ENCODE measurements at places on chromosomes 1 and 21.

DNA sequence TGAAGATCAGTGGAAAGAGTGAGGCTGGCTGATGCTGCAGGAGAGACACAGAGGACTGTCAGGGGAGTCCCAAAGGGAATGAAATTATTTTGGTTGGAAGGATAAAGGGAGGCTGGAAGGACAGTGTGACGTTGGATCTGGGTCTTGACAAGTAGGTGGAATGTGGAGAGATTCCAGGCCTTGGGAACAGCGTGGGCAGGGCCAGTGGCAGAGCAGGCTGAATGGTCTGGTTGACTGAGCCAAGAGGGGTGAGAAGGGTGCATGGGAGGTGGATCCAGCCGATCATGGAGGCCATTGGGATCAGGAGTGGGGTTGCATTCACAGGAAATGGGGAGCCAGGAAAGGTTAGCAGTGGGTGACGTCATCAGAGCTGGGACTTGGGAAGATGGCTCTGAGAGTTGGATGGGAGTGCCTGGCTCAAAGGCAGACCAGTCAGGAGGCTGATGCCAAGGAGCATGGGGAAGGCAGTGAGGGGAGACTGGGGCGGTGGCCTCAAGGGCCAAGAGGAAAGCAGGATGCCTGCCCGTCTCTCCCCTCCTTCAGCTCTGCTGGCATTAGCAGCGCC is 146.2 kb upstream of the VAMP3 start:
- no peak for DNase-seq

DNA sequence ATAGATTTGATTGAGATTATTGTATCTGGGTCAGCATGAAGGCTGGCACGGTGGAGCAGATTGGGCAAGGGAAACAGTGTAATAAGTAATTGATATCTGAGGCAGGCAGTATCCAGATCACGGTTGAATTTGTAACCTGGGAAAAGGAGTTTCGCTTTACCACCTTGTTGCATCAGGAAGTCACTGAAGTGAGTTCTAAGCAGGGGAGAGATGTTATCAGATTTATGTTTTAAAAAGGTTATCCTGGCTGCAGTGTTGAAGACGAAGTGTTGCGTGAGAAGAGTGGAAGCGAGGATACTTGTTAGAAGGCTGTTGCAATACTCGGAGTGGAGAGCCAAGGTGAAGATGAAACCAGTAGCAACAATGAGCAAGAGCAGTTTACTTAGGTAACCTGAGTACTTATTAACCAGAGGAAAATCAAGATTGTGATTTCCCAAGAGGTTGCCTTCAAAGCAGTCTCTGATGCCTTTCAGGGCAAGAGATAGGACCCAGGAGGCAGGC is 77.8 kb downstream of the LHX9 start:
- no peak for DNase-seq

GRCh38 chr1:230760360-230760827 is 13.2 kb downstream of the CAPN9 start:
- no peak for DNase-seq

DNA sequence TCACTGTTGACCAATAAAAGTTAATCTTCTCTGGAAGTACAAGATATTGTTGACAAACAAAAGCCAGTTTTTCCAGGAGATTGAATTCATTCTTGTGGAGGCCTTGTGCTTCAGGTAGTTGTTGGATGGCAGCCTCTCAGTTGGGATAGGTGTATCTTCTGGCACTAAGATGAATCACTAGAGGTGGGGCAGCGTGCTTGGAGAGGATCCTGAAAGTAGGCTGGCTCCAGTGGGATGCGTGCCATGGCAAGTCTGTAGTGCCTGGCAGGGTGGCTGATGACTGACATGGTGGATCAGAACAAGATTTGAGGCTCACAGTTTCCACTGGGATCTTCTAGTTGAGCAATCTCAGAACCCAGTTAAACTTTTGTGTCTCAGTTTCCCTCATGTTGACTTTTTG is 2.4 kb downstream of the VPS13D start:
- no peak for DNase-seq

DNA sequence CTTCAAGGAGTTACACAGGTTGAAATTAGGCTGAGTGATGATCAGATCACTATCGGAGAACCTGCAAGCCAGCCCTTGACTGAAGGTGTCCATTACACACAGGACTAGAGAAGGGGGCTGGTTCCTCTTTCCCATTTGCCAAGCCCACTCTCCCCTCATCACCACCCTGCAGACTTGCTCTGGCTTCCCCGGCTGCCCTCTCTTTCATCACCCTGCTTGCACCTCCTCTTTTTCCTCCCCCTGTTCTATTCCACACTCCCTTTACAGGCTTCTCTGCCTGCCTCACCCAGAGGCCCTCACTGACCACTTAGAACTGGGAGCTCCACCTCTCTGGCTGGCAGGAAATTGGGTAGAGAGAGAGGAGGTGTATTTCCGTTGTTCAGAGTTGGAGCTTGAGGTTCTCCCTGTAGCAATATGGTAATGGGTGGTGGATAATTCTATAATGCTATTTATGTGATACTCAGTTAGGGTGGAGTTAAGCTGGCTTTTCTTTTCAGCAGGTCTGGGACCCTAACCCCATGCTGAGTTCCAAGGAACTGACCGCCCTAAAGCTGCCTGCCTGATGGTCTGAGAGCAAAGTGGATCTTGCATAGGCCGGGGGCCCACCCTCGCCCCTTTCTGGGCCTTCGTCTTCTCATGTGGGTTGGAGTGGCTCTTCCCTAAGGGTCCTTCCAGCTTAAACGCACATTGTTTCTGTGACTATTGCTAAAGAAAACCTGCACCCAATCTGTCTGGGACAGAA is 111.8 kb upstream of the ADAR start:
- no peak for DNase-seq

DNA sequence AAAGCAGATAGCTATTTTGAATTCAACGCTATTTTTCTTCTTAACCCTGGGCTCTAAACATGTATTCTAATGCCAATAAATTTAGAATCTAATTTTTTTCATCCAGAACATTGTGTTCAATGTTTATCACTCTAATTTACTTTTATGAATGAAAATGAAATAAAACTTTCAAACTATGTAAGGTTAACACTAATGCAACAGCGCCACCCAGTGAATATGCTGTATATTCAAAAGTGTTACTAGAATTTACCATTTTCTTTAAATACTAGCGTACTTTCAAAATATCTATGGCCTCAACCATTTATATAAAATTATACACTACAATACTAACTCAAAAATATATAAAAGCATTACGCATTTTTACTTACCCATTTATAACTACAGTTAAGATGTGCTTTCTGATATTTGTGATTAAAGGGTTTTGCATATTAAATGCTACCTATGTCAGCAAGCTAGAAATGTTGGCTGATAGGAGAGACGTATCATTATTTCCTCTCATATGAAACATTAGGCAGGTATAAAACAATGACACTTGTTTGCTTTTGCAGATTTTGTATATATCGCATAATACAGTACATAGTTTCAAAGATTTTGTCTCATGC is 5.9 kb upstream of the NUF2 start:
- DNase-seq: no peak

DNA sequence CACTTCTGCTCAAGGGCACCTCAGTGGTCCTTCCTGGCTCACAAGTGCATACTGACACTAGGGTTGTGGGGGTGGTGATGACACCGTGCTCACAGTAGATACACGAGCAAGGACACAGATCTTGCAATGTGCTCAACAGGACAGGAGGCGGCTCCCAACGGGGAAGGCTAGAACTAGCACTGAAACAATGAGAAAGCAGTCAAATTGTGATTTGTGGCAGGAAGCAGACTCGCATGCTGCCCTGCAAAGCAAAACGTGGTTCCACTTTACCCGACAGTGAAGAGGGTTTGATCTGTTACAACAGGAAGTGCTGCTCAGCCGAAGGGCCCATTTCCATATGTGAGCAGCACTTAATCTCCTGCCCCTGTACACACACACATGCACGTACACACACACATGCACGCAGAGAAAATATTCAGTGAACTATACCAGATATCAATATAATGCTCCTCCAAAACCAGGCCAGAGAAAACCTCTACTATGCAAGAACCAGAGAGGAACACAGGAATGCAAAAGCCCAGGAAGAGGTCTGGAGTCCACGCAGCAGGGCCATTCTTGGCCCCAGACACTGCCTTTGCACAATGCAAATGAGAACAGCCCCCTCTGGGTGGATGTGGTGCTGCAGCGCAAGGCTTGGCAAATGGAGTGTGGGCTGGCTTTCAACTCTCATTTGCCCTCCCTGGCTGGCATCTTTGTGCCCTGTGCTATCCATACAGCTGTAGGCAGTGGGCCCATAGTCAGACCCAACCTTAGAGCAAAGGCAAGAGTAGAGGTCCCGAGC is 47.1 kb downstream of the KANK4 start:
- no peak for DNase-seq

GRCh38 chr1:201640624-201641023 is 101.7 kb downstream of the NAV1 start:
- no peak for DNase-seq

GRCh38 chr21:33058957-33059356 is 11.0 kb upstream of the OLIG1 start:
- DNase-seq: no peak

GRCh38 chr1:15316510-15316909 is 69.5 kb downstream of the FHAD1 start:
- DNase-seq: no peak

- no peak for DNase-seq
Observed at GRCh38 chr1:44040846-44041245, 9.6 kb upstream of the SLC6A9 start.

DNA sequence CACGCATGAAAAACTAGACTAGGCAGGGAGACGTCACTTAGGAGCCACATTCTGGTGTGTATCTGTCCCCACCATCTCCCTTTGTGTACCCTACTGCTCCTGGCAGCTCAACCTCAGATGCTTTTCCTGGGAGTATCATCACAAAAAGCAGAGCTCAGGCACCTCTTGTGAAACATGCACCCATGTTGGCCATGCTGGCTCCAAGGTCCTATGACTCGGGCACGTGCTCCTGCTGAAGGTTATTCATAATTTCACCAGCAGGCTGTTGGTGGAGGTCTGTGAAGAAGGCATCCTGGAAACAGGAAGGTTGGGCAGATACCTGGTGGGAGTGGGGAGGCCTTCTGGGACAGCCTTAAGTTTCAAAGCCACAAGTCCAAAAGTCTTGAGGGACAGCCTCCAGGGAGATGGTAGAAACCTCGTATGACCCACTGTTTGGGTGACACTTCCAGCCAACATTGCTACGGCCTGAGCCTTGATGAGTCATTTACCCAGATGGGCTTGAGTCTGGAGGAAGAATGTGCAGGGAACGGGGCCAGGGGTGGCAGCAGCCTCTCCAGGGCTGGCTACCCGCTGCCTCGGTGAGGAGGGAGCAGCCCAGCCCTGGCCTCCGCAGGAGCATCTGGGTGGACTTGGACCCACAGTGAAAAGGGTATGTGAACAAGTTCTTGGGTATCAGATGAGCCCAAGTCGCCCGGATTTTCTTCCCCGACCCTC is 75.8 kb downstream of the PGBD5 start:
- no peak for DNase-seq

GRCh38 chr1:165216254-165216653 is 140.3 kb downstream of the LMX1A start:
- DNase-seq: no peak

- DNase-seq: no peak
Observed at GRCh38 chr1:193030280-193030679, 28.9 kb downstream of the UCHL5 start.

DNA sequence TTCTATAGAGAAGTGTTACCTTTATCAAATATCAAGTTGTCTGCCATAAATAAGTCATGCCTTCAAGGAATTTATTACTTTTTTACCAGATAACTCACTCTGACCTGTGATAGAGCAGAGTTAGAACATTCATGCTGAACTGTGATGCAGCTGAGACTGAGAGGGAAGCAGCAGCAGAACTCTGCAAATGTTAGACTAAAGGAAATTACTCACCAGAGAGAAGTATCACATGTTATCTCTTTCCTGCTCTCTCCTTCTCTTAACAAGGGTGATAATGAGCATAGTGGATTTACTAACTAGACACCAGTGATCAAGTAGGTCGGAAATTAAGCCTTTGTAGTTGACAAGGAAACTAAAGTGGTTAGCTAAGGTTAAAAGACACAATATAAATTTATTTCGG is 181.6 kb downstream of the RASAL2 start:
- DNase-seq: no peak

GRCh38 chr1:221478050-221478949 is 263.6 kb downstream of the DUSP10 start:
- DNase-seq: no peak

GRCh38 chr1:185578293-185578692 is 155.9 kb upstream of the HMCN1 start:
- DNase-seq: no peak

GRCh38 chr1:236904892-236905741 is 99.1 kb downstream of the MT1HL1 start:
- DNase-seq: no peak

- DNase-seq: no peak
Observed at GRCh38 chr1:7975212-7975865, 13.8 kb downstream of the PARK7 start.

DNA sequence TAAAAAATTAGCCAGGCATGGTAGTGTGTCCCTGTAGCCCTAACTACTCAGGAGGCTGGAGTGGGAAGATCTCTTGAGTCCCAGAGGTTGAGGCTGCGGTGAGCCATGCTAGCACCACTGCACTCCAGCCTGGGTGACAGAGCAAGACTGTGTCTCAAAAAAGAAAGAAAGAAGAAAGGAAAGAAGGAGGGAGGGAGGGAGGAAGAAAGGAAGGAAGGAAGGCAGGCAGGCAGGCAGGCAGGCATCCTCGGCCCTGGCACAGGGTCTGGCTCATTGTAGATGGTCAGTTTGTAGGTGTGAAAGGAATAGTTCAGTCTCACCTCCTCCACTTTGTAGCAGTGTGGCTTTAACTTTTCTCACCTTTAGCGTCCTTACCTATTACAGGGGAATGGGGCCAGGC is 25.0 kb downstream of the NAV1 start:
- DNase-seq: no peak

GRCh38 chr1:2087766-2088165 is 37.6 kb downstream of the PRKCZ start:
- DNase-seq: no peak

DNA sequence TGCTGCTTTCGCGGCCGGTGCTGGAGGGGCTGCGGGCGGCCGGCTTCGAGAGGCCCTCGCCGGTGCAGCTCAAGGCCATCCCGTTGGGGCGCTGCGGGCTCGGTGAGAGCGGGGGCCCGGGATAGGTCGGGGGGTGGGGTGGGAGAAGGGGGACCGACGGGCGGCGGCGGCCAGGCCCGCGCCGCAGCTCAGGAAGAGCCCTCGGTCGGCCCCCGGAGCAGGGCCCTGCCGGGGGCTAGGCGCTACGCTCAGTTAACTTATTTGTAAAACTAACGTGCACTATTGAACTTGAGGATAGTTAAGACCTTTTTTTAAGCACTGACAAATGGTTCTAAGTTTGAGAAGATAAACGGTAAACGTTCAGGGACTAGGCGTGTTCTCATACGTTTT is 418 bp downstream of the DDX20 start:
- DNase-seq: no peak

GRCh38 chr1:67281244-67281643 is 26.4 kb upstream of the IL12RB2 start:
- DNase-seq: no peak

DNA sequence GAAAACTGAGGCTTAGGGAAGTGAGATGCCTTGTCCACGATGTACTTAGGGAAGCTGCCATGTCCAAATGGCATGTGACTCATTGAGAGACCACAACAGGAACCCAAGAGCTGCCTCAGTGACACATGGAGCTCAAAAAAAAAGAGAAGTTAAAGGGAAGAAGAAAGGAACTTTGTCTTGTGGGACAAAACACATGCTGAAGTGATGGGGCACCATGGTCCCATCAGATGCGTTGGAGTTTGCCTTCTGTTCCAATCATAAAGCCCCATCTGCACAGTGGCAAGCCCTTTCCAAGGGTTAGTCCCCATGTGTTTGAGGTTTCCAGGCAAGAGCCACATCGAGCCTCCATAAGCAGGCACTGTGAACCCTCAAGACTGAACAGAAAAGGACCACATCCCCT is 8.0 kb downstream of the MED8 start:
- DNase-seq: no peak
